Inflammatory macrophage treated with lipopolysaccharide for 4 hours (primary cell): ENCODE measurements at places on chromosomes 1 and 21.

GRCh38 chr1:90716243-90716551, 905 bp downstream of the BARHL2 start:
- DNase-seq, result no peak

GRCh38 chr1:93344886-93345632, 648 bp upstream of the DR1 start:
- peak; percentile 59 for DNase-seq

DNA sequence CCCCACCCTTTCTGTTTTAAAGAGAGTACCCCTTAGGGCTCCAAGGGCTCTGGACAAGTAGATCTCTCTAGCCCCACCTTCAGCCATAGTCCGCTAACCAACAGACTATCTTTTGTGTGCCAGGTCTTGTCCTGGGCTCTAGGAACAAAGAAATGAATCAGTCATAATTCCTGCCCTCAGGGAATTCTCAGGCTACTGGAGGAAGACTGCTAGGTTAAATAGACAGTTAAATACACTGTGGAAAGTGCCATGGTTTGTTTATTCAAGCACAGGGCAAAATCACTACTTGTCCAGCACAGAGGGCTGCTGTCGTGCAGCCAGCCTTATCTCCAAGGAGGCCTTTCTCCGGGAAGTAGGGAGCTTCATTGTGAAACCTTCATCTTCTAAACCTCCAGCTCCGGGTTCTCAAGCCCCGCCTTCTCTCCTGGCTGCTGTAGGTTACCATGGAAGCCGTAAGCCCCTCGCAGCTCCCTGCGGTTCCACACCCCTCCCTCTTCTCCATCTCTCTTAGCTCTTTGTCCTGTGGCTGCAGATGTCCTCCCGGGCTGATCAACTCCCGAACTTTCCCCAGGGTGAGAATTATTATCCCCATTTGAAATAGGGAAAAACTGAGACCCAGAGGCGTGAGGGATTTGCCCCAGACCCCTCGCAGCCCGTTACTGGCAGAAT, 29.8 kb downstream of the SHISAL2A start:
- DNase-seq, result no peak

- DNase-seq, result no peak
These were observed 21.5 kb downstream of the GNG12 start for GRCh38 chr1:67811781-67812180.
